Activated CD4-positive, alpha-beta T cell treated with anti-CD3 and anti-CD28 coated beads for 36 hours (primary cell): ENCODE measurements at places on chromosomes 1 and 21.

- H3K36me3 ChIP-seq, result peaks cover 52% of the 10 kb centered on the region
- H3K27me3 ChIP-seq, result no peaks in the 10 kb centered on the region
- no peak for DNase-seq
Observed at GRCh38 chr1:167484726-167485502, 33.4 kb downstream of the CD247 start.

- H3K36me3 ChIP-seq, result no peaks in the 10 kb centered on the region
- H3K4me1 ChIP-seq, result peaks cover 5% of the 10 kb centered on the region
- H3K27ac ChIP-seq, result no peak overlapping the region
Observed at GRCh38 chr1:202213361-202214088, 19.9 kb downstream of the LGR6 start.

DNA sequence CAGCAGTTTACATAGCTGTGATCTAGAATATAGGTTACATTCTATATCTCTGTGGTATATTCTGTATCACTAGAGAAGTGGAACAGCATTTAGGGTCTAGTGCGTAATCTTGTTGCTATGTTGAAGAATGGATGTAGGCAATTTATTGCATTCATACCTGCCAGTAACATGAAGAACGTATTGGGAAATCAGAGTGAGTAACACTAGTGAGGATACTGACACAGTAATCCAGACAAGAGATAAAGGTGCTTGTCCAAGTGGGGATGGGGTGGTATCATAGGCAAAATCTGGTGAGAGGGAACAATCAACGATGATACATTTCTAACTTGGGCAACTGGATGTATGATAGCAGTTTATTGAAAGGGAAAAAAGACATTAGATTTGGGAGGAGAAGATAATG lies 9.8 kb downstream of the PPP2R5A start:
- H3K4me1 ChIP-seq, result peaks cover 77% of the 10 kb centered on the region
- H3K36me3 ChIP-seq, result peaks cover 7% of the 10 kb centered on the region
- no peak overlapping the region for H3K27ac ChIP-seq
- H3K27me3 ChIP-seq, result no peaks in the 10 kb centered on the region
- DNase-seq, result no peak

- H3K36me3 ChIP-seq, result peaks cover 1% of the 10 kb centered on the region
- no peak overlapping the region for H3K27ac ChIP-seq
- H3K27me3 ChIP-seq, result no peaks in the 10 kb centered on the region
Observed at GRCh38 chr1:2091611-2092604, 41.7 kb downstream of the PRKCZ start.

DNA sequence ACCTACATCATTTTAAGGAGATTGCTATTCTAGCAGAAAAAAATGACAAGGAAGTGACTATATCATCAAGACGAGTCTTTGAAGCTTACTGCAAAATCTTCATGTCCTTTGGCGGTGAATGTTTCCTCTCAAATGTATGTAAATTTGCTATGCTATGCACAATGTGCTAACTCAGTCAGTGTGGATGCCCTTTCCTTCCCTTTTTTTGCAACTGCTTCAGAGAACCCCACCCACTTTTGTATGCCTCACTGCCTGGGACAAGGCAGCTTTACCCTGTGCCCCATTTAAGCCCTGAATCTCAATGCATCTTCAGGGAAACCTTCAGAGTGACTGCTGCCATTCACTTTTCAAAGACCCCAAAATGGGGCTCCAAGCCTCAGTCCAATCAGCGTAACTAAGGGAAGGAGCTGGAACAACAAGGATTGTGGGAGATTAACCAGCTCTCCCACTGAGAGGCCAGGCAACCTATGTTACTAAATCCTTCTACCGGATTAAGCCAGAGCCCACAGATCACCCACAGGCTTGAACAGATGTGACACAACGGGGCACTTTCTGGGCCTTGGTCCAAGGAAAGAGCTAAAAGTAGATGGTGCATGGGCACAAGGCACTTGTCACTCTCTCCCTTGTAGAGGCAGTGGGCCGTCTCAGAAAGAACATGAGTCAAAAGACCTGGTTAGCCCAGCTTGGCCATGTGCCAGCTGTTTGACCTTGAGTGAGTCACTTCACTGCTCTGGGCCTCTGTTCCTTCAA lies 154.4 kb downstream of the PLPP3 start:
- no peak overlapping the region for H3K27ac ChIP-seq
- no peak overlapping the region for H3K4me3 ChIP-seq
- H3K27me3 ChIP-seq, result no peaks in the 10 kb centered on the region

- no peak overlapping the region for H3K27ac ChIP-seq
- H3K36me3 ChIP-seq, result no peaks in the 10 kb centered on the region
- no peak overlapping the region for H3K4me3 ChIP-seq
Observed at GRCh38 chr1:147773215-147773715, 12.9 kb upstream of the GJA5 start.

- H3K36me3 ChIP-seq, result peaks cover 70% of the 10 kb centered on the region
- peaks cover 80% of the 10 kb centered on the region for H3K4me1 ChIP-seq
- H3K27ac ChIP-seq, result peak overlapping the region; percentile 99
- peak overlapping the region; percentile 57 for H3K4me3 ChIP-seq
Observed at GRCh38 chr21:25501996-25502665, 105.2 kb downstream of the MRPL39 start.

DNA sequence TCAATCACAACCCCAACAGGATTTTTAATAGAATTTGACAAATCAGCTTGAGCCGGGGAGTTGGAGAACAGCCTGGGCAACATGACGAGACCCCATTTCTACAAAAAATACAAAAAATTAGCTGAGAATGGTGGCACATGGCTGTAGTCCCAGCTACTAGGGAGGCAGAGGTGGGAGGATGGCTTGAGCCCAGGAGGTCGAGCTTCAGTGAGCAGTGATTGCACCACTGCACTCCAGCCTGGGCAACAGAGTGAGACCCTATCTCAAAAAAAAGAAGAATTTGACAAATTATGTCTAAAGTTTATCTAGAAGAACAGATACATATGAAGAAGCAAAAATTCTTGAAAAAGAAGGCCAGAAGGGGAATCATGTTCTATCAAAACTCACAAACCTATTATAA lies 43.2 kb downstream of the FRRS1 start:
- H3K4me3 ChIP-seq, result no peak overlapping the region
- no peaks in the 10 kb centered on the region for H3K4me1 ChIP-seq
- no peaks in the 10 kb centered on the region for H3K36me3 ChIP-seq
- H3K27me3 ChIP-seq, result no peaks in the 10 kb centered on the region
- no peak for DNase-seq

DNA sequence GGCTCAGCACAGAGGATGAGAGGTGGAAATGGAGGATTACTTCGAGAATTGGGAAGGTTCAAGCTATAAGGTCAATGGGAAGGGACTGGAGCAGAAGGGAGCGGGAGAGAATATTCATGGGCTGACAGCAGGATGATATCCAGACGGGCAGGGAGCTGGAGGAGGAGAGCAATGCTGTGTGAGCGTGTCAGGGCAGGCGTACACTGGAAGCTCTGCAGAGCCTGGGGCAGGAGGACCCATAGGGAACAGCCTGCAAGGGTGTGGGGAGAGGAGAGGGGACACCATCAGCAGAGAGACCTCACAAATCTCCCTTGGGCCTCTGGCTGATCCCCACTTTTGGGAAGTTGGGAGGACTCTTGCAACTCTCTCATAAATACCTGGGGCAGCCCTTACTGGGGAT lies 13.7 kb downstream of the CSF1 start:
- no peaks in the 10 kb centered on the region for H3K4me1 ChIP-seq
- peaks cover 70% of the 10 kb centered on the region for H3K36me3 ChIP-seq
- H3K27ac ChIP-seq, result no peak overlapping the region
- H3K4me3 ChIP-seq, result no peak overlapping the region

DNA sequence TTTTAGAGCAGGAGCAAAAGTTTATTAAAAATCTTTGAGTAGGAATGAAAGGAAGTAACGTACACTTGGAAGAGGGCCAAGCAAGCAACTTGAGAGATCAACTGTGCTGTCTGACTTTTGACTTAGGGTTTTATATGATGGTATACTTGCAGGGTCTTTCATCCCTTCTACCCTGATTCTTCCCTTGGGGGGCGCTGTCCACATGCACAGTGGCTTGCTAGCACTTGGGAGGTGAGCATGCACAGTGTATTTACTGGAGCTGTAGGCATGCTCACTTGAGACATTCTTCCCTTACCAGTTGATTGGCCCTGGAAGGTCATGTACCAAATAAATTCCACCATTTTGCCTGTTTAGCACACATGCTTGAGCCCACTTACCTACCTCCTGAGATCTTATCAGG lies 1001.3 kb upstream of the ADGRL2 start:
- no peak overlapping the region for H3K4me3 ChIP-seq
- no peak overlapping the region for H3K27ac ChIP-seq
- no peaks in the 10 kb centered on the region for H3K27me3 ChIP-seq
- no peaks in the 10 kb centered on the region for H3K4me1 ChIP-seq
- DNase-seq, result no peak

DNA sequence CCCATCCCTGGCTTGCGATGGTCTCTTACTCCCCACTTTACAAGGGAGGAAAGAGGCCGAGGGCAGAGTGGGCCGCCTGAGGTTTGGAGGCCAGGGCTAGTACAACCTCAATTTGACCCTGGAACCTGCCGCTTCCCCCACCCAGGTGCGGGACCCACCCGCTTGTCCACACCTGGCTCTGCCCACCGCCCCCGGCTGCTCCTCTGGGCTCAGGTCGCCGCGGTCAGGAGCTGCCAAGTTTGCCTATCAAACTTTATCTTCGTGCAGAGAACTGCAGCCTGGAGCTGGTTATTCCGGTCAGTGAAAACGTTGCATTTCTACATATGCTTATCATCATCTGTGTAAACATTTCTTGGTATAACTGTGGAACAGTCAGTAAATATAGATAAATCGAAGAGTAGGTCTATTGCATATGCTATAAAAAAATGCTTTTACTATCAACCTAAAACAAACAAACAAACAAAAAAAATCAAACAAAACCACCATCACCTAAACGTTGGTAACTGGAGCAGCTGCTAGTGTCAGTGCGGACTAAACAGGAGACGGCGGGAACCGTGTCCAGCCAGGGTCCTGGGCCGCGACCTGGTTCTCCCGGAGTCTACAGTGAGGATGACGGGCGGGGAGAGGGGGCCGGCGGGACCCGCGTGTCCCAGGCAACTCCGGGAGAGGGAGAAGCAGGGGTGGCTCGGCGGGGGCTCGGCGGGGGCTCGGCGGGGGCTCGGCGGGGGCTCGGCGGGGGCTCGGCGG lies 906 bp upstream of the ADARB1 start:
- H3K27ac ChIP-seq, result peak overlapping the region; percentile 91
- no peaks in the 10 kb centered on the region for H3K27me3 ChIP-seq
- DNase-seq, result no peak
- H3K4me3 ChIP-seq, result peak overlapping the region; percentile 88
- peaks cover 2% of the 10 kb centered on the region for H3K36me3 ChIP-seq

- no peaks in the 10 kb centered on the region for H3K36me3 ChIP-seq
- peaks cover 13% of the 10 kb centered on the region for H3K27me3 ChIP-seq
- DNase-seq, result no peak
- no peak overlapping the region for H3K4me3 ChIP-seq
Observed at GRCh38 chr1:99397029-99397428, 132.7 kb downstream of the PLPPR4 start.

DNA sequence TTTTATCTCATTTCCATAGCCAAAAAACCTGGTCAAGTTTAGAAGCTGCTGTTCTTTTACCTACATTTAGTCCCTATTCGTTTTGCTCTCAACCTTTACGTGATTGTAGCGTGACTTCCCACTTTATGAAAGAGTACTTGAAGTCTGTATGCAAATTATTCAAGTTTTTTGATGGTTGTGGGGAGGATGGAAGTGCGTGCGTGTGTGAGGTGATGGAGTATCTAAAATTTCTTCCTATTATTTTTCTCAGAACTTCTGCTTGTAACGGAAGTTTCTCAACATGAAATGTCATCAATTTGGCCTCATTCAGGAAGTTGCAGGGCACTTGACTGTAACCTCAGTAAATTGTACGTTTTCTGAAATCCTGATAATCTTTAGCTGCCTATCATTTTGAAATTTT lies 64.0 kb downstream of the SAMSN1 start:
- peak overlapping the region; percentile 42 for H3K4me3 ChIP-seq
- peaks cover 27% of the 10 kb centered on the region for H3K36me3 ChIP-seq
- peak overlapping the region; percentile 90 for H3K27ac ChIP-seq
- no peaks in the 10 kb centered on the region for H3K27me3 ChIP-seq

- no peak for DNase-seq
- H3K4me3 ChIP-seq, result no peak overlapping the region
- peaks cover 13% of the 10 kb centered on the region for H3K27me3 ChIP-seq
Observed at GRCh38 chr1:56964349-56965017, 1.3 kb downstream of the C8B start.

DNA sequence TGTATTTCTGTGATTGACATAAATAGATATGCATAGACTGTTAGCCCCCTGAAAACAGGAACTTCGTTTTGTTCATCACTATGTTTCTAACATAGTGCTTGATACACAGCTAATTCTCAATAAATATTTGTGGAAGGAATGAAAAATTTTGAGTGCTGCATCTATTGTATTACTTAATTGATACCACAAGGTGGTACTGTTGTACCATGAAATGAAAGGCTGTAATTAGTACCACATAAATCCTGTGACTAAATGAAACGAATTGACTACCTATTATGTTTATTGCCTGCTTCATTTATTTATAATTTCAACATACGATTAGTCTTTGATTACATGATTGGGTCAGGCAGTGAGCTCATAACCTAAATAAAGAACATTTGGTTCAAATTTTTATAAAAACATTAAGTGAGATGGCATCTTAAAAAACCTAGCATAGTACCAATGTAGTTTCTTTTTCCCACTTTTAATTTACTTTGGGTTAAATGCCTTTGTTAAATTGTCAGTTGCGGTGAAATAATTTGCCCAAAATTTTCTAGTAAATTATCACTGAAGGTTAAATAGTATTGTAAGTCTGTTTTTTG lies 15.0 kb upstream of the TGFB2 start:
- DNase-seq, result no peak
- H3K27me3 ChIP-seq, result no peaks in the 10 kb centered on the region
- H3K4me1 ChIP-seq, result no peaks in the 10 kb centered on the region
- H3K27ac ChIP-seq, result no peak overlapping the region

GRCh38 chr1:93991271-93991670 lies 82.0 kb upstream of the GCLM start:
- DNase-seq, result no peak
- H3K4me3 ChIP-seq, result no peak overlapping the region
- peaks cover 25% of the 10 kb centered on the region for H3K27me3 ChIP-seq
- H3K36me3 ChIP-seq, result no peaks in the 10 kb centered on the region
- no peaks in the 10 kb centered on the region for H3K4me1 ChIP-seq
- H3K27ac ChIP-seq, result no peak overlapping the region

GRCh38 chr21:34926803-34927467 lies 122.2 kb downstream of the RUNX1 start:
- H3K4me3 ChIP-seq, result no peak overlapping the region
- no peaks in the 10 kb centered on the region for H3K27me3 ChIP-seq
- peak overlapping the region; percentile 34 for H3K27ac ChIP-seq
- DNase-seq, result no peak

DNA sequence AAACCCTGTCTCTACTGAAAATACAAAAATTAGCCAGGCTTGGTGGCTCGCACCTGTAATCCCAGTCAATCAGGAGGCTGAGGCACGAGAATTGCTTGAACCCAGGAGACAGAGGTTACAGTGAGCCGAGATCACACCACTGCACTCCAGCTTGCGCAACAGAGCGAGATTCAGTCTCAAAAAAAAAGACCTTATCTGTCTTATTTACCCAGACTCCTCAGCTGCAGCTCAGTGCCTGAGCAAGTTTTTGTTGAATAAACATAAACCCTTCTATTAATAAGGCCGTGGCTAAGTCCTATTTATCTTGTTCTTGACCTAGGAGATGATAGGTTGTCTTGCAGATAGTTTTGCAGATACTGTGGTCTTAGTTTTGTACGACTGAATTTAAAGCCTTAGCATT lies 136.4 kb upstream of the TMEM51 start:
- no peak overlapping the region for H3K27ac ChIP-seq
- H3K27me3 ChIP-seq, result no peaks in the 10 kb centered on the region
- no peak overlapping the region for H3K4me3 ChIP-seq
- no peaks in the 10 kb centered on the region for H3K4me1 ChIP-seq
